CD4-positive, alpha-beta memory T cell (primary cell): ENCODE measurements at places on chromosomes 3 and 15. TPM values are rescaled to one million over a fixed set of nuclear protein-coding genes. Genes with fewer than 3 reads are reported as not detected.

Gene C3orf85
- not detected for total RNA-seq

Gene CDC25A
- not detected for total RNA-seq

Gene IMPDH2
- 87.5 TPM for total RNA-seq

Gene TM4SF1
- not detected for total RNA-seq

Gene LPCAT4
- 108 TPM for total RNA-seq

Gene GHSR
- not detected for total RNA-seq

Gene SLCO2A1
- total RNA-seq = not detected

Gene TEX9
- 2.2 TPM for total RNA-seq

Gene SCN11A
- 0.15 TPM for total RNA-seq

DNA sequence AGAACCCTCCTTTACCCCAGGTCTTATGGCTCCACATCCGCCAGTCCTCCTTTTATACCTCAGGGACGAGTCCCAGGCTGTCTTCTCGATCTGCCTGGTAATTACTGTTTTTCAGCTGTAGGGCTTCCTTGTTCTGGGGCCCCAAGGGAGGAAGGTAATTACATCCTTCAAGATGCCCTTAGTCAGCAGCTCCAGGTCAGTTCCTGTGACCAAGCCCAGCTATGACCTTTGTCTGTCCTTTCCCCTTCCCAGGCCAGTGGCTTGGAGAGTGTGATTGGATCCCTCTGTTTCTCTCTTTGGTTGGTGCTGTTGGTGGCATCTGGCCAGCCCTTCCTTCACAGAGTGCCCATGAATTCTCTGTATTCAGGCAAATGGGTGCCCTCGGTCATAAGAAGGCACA lies 92.6 kb downstream of the AAGAB start:
- peaks cover 24% of the 10 kb centered on the region for H3K4me1 ChIP-seq
- H3K27ac ChIP-seq = no peak overlapping the region
- no peak overlapping the region for H3K4me3 ChIP-seq
- no peak for DNase-seq
- peaks cover 26% of the 10 kb centered on the region for H3K36me3 ChIP-seq

GRCh38 chr3:53845103-53845880 lies 927 bp downstream of the CHDH start:
- no peaks in the 10 kb centered on the region for H3K36me3 ChIP-seq
- H3K27ac ChIP-seq = no peak overlapping the region
- no peak for DNase-seq
- peaks cover 5% of the 10 kb centered on the region for H3K27me3 ChIP-seq
- no peak overlapping the region for H3K4me3 ChIP-seq
- H3K4me1 ChIP-seq = no peaks in the 10 kb centered on the region

DNA sequence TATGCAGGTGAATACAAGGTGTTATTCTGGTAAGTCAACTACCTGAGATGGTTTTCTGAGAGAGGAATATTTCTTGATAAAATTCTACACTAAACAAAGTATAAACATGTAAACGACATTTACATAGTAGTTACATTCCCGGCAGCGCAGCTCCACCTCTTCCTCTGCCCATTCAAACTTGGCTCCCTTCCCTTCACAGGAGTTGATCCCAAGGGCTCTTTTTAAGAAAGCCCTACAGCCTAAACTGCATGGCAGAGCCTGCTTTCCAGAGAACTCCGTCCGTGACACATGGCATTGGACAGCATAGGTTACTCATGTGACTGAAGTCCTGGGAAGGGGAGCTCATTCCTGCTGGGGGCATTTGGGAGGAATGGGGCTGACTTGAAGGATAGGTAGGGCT lies 22.0 kb upstream of the LCTL start:
- no peaks in the 10 kb centered on the region for H3K4me1 ChIP-seq
- H3K27me3 ChIP-seq = no peaks in the 10 kb centered on the region
- H3K36me3 ChIP-seq = no peaks in the 10 kb centered on the region
- DNase-seq = no peak

DNA sequence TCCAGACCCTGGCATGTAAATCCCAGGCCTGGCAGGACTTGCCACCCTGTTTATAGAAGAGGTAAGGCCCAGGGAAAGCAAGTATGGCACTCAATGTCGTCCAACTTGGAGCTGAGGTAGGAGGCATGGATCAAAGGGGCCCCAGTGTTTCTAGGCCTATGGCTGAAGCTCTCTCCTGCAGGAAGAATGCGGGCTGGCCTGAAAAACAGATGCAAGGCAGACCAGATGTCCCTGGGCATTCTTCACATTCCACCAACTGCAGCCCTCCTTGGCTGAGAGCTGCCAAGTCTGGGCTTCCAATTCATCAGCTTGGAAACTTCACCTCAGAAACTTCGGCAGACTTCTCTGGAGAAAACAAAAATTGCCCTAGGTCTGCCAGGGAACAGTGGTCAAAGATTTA lies 22.2 kb downstream of the MESD start:
- DNase-seq = no peak
- H3K36me3 ChIP-seq = no peaks in the 10 kb centered on the region
- H3K4me3 ChIP-seq = no peak overlapping the region
- H3K4me1 ChIP-seq = no peaks in the 10 kb centered on the region
- H3K27me3 ChIP-seq = no peaks in the 10 kb centered on the region
- H3K27ac ChIP-seq = no peak overlapping the region

DNA sequence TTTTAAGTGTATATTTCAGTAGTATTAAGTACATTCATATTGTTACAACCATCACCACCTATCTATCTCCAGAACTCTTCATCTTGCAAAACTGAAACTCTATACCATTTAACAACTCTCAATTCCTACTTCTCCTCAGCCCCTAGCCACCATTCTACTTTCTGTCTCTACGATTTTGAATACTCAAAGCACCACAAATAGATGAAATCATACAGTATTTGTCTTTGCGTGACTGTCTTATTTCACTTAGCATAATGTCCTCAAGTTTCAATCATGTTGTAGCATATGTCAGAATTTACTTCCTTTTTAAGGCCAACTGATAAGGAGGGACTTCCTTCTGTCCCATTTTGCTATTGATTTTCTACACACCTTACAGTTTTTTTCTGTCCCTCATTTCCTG lies 593.3 kb downstream of the FHIT start:
- no peak overlapping the region for H3K4me3 ChIP-seq
- H3K36me3 ChIP-seq = no peaks in the 10 kb centered on the region
- no peak for DNase-seq
- no peaks in the 10 kb centered on the region for H3K4me1 ChIP-seq

DNA sequence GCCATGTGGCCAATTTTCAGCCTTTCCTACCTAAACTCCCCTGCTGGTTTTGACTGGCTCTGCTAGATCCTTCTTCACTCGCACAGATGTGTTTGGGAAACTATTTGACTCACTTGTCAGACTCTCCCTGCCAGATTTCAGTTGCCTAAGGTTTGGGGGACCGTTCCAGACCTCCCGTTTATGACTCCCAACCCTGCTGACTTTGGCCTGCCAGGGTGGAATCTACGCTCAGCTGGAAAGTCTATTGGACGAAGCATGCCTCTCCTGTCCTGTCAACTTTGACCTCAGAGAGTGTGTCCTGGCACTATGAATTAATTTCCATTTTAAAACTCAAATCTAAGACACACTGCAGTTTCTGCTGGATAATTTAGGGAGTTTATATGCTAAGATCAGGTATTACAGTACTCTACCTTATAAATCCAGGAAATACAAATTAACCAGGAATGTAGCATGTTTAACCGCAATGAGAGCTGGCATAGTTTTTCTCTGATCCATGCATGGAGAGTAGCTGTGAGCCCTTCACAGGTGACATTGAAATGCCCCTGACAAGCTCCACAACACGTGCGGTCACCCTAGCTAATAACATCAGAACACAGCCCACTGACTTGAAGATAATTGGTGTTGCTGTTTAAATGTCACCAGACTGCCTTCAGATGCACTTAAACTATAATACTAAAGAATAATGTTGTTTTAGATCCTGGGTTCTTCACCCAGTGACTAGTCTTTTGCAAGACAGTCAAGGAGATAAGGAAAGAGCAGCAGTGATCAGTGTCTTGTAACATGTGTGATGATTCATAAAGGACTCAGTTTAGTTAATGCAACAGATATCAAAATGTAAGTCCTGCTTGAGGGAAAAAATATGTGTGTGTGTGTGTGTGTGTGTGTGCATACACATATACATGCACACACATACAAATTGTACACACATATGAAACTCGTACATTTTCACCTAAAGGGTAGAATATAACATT lies 223.0 kb upstream of the MCTP2 start:
- no peak overlapping the region for H3K4me3 ChIP-seq
- no peak overlapping the region for H3K27ac ChIP-seq
- H3K27me3 ChIP-seq = no peaks in the 10 kb centered on the region
- H3K4me1 ChIP-seq = no peaks in the 10 kb centered on the region

DNA sequence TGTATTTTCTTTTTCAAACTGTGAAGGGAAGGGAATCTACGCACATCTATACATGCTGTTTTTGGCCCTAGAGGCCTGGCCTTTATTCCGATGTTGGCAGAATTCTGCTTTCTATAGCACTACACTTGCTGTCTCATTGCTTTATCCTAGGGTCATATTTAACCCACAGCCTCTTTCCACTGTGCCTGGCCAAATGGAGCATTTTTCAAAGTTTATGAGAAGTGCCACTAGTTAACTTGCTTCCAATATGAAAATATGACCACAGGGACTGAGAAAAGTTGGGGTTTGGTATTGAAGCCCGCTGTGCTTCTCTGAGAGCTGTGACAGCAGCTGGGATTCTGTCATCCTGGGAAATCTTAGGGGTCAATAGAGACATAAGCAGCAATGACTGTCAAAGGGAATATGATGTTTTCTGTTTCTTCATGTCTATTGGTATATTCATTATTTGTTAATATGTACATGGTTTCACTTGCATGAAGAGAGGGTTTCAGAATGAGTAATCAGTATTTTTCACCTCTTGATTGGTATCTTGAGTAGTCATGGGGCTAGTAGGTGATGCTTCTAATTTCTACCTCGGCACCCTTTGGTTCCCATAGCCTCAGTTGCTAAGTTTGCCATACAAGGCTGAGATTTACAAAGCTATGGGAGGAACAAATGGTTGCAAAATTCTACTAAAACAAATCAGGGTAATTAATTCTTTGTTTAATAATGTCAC lies 275.8 kb upstream of the RBMS3 start:
- H3K27ac ChIP-seq = no peak overlapping the region
- H3K4me3 ChIP-seq = no peak overlapping the region
- H3K4me1 ChIP-seq = no peaks in the 10 kb centered on the region
- no peaks in the 10 kb centered on the region for H3K36me3 ChIP-seq
- DNase-seq = no peak

DNA sequence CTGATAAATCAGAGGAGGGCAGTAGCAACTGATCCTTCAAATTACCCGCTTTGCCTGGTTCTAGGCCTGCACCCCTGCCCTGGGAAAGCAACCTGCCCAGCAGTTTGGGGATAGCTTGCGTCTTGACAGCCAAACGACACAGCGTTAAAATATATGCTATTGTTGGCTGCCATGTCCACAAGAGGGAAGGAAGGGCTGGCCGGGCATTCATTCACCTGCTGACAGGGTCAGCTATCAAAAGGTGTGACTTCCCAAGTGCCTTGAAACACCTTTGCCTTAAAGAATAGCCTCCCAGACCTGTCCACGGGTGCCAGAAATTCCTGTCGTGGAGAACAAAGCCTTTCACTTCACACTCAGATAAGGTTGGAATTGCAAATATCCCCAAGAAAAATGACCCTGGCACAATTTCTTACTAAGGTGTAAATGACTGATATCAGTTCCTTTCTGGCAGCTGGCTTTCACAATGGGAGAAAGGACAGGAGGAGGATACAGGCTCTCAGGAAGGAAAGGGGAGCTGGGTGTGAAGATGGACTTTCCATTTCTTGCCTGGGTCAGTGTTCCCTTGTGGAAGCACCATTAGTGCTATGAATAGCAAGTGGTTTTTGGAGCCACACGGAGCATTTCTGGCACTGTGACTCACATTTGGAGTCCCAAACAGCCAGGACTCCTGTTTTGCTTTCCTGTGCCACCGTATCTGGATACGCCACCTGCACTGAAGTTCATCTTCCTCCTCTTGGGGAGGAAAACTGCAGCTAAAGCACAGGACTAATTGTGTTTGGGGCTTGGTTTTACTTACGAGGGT lies 19.2 kb downstream of the ALDH1A3 start:
- no peaks in the 10 kb centered on the region for H3K27me3 ChIP-seq
- H3K36me3 ChIP-seq = no peaks in the 10 kb centered on the region
- H3K4me1 ChIP-seq = no peaks in the 10 kb centered on the region
- no peak overlapping the region for H3K27ac ChIP-seq

- no peak overlapping the region for H3K4me3 ChIP-seq
- no peaks in the 10 kb centered on the region for H3K27me3 ChIP-seq
- no peak for DNase-seq
Measured at GRCh38 chr15:58229297-58229768, 91.2 kb downstream of the AQP9 start.

GRCh38 chr3:150761831-150762661 lies 923 bp downstream of the SIAH2 start:
- peak overlapping the region; percentile 98 for H3K27ac ChIP-seq
- H3K4me3 ChIP-seq = peak overlapping the region; percentile 90
- H3K4me1 ChIP-seq = peaks cover 59% of the 10 kb centered on the region
- H3K36me3 ChIP-seq = no peaks in the 10 kb centered on the region
- no peaks in the 10 kb centered on the region for H3K27me3 ChIP-seq

DNA sequence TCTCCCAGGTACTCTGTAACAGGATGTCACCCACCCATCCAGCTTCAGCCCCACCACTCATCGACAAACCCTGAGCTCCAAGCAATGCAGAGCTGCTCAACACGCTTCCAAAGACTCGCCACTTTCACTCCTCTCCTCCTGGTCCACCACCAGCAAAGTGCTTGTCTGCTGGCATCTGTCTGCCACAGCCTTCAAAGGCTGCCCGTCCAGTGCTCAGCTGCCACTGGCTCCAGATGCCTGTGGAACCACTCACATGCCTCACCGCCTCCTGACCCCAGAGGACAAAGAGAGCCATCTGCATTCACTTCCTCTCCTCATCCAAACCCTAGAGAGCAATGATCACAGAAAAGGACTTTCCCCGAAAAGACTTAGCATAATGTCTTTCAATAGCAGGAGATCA lies 109.5 kb upstream of the OCA2 start:
- DNase-seq = no peak
- H3K27me3 ChIP-seq = no peaks in the 10 kb centered on the region
- no peak overlapping the region for H3K4me3 ChIP-seq
- H3K4me1 ChIP-seq = no peaks in the 10 kb centered on the region

- peaks cover 53% of the 10 kb centered on the region for H3K4me1 ChIP-seq
- H3K27me3 ChIP-seq = no peaks in the 10 kb centered on the region
- peak overlapping the region; percentile 92 for H3K4me3 ChIP-seq
- H3K36me3 ChIP-seq = peaks cover 10% of the 10 kb centered on the region
Measured at GRCh38 chr15:78438619-78439285, 736 bp downstream of the IREB2 start.

- no peaks in the 10 kb centered on the region for H3K36me3 ChIP-seq
- peaks cover 7% of the 10 kb centered on the region for H3K4me1 ChIP-seq
- no peak overlapping the region for H3K4me3 ChIP-seq
- H3K27me3 ChIP-seq = no peaks in the 10 kb centered on the region
Measured at GRCh38 chr3:60598671-60599070, 652.6 kb downstream of the FHIT start.

GRCh38 chr15:85178308-85178707 lies 196.7 kb downstream of the PDE8A start:
- H3K4me1 ChIP-seq = no peaks in the 10 kb centered on the region
- no peak for DNase-seq
- no peaks in the 10 kb centered on the region for H3K27me3 ChIP-seq

- no peaks in the 10 kb centered on the region for H3K27me3 ChIP-seq
- DNase-seq = no peak
- no peak overlapping the region for H3K4me3 ChIP-seq
- no peaks in the 10 kb centered on the region for H3K36me3 ChIP-seq
- H3K4me1 ChIP-seq = no peaks in the 10 kb centered on the region
Measured at GRCh38 chr3:120172070-120172469, 77.8 kb upstream of the GSK3B start.

- no peaks in the 10 kb centered on the region for H3K27me3 ChIP-seq
- H3K4me1 ChIP-seq = no peaks in the 10 kb centered on the region
- no peak overlapping the region for H3K27ac ChIP-seq
- H3K36me3 ChIP-seq = no peaks in the 10 kb centered on the region
Measured at GRCh38 chr3:152706991-152707713, 127.8 kb upstream of the P2RY1 start.
